ENCODE measurements at places on chromosomes 13 and 19. TPM values are rescaled to one million over a fixed set of nuclear protein-coding genes. Genes with fewer than 3 reads are reported as not detected.
A peak's percentile ranks its signal among the peaks of the same experiment; 100 is the strongest.

Gene C13orf42
- total RNA-seq = not detected

DNA sequence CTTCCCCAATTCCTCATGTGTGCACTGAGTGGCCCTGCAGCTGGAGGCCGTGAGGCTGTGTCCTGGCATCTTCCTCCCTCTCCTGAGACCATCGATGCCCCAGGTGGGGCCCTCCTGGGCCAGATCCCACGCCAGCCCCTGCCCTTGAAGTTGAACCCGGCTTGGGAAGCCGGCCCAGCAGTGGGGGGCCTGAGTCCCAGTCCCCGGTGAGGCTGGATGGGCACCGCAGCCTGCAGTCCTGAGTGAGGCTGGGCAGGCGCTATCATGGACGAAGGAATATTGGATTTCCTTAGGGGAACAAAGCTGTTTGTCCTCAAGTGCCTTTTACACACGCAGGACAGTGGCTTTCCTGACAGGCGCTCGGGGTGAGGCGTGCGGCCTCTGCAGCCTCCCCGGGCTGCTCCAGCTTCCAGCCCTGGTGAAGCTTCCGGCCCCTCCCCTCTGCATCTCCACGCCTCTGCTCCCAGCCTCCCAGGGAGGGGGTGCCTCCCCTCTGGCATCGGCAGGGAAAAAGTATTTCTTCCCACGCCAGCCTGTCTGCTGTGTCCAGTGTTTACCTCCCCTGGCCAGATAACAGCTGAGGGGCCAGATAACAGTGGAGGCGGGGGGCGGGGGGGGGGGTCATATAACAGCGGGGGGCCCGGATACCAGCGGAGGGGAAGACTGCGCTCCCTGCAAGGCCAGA lies 159.5 kb downstream of the KDM4B start:
- no peak for DNase-seq

Gene OR10H5
- total RNA-seq = not detected

Gene SPACA4
- not detected for total RNA-seq

GRCh38 chr13:77233159-77233558 lies 93.7 kb downstream of the MYCBP2 start:
- no peak for DNase-seq

GRCh38 chr13:45333251-45333976 lies 7.6 kb downstream of the TPT1 start:
- no peak for DNase-seq

- DNase-seq = no peak
Observed at GRCh38 chr19:15154002-15154612, 46.7 kb downstream of the NOTCH3 start.

Gene TEX101
- total RNA-seq = not detected

Gene ISOC2
- total RNA-seq = 52.1 TPM

DNA sequence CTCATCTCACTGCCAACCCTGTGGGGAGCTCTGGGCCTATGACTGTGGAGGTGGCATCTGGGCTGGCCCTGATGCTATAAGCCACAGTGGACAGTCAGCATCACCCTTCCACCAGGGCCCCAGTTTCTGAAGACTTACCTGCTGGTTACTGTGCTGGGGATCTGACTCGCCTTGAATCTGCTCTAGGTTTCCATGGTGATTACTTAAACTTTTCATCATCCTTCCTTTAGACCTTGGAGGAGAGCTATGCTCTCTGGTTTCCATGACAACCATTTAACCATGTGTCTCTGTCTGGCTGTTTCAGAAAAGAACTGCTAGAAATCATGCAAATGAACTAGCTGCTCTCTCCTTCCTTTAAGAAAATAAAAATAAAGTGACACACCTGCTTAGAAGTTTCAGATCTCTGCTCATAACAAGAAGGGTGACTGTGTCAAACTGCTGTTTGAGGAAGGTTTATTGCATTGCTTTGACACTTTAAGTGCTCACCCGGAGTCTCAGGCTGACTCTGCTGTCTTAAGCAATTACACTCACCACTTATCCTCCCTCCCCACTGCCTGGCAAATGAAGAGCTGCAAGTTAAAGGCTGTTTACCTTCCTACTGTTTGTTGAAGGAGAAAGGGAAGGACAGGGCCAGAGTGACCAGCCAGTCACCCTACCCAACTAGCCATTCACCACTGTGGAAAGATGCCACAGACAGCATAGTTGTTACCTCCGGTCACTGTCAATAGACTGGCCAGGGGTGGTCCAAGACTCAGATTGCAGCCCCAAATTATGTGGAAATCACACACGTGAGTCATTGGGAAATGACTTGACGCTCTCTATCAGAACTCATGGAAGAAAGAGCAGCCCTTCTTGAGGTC lies 87.6 kb downstream of the HSPH1 start:
- DNase-seq = no peak

Gene SMIM24
- not detected for total RNA-seq

DNA sequence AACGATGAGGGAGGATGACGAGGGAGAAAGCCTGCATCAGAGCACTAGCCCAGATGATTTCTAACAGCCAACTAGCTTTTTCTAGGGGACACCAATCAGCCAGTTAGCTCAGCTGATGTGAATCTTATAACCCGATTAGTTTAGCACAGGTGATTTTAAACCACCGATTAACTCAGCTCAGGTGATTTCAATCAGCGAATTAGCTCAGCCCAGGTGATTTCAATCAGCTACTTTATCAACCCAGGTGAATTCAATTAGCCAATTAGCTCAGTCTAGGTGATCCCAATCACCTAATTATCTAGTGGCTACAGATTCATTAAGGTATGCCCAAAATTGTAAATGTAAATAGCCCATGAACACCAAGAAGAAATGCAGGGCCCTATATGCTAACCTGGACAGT lies 146.9 kb downstream of the ZNF486 start:
- no peak for DNase-seq

DNA sequence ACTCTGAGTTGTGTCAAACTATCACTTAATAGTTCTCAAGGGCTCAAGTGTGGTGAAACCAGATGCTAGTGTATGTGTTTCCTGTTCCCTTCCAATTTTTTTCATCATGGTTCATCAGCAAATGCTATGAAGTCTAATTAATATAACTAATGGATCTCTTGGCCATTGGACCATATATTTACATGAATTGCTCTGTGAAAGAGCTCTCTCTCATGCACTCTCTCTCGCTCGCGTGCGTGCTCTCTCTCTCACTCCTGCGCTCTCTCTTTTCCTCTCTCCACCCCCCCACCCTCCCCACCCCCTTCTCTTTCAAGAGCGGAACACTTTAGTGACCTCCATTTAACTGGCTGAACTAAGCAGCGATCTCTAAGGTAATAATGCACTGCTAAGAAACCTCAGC lies 547.0 kb upstream of the GPC6 start:
- no peak for DNase-seq

DNA sequence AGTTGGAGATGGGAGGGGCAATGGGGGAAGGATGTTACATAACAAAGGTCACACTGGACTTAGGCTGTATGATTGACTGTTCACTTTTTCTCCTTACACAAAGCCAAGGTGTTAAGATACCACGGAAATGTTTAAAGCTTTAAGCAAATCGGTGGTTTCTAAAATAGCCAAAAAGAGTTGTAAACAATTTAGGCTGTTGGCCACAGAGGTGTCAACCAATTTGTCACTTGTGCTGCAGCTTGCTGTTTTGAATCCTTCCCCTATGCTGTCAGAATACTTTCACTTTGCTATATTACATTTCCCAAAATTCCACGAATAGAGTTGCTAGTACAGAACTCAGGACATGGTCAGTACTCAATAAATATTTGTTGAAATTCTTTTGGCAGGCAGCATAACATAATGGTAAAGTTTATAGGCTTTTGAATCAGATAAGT lies 149.3 kb downstream of the VWA8 start:
- no peak for DNase-seq

Gene SHISA2
- 15.5 TPM for total RNA-seq

DNA sequence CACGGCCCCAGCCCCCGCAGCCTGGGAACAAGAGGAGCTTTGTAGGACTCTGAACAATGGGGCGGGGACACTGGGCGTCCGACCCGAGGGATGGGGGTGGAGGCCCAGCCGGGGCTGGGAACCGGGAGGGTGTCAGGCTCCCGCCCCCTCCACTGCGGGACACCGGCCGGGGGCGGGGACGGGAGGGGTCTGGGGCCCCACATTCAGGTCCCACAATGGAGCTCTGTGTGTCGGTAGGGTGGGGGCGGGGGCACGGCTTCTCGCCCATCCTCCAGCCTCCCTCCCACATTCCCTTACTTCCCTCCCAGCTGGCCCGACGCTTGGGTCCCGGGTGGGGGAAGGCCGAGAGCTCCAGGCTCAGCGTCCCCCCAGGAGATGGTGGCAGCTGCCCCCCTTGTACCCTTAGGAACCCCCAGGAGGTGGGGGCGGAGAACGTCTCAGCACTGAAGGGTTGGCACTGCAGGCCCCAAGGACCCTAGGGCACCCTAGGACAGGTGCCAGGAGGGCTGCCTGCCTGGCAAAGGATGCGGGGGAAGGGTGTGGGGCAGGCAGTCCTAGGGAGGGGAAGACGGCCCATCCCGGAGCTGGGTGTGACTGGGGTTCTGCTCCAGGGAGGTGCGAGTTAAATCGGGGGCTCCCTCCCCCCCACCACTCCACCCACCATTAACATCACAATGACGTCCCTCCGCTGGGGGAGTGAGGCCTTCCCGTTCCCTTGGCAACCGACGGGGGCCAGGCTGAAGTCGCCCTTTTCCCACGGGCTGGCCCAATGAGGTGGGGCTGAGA lies 5.3 kb downstream of the TTYH1 start:
- no peak for DNase-seq

- DNase-seq = no peak
Observed at GRCh38 chr19:18419195-18419698, at the start of gene SSBP4. Gene SSBP4 (plus strand): TSS chr19:18419398. CDS start chr19:18419649, 251 bp downstream.

DNA sequence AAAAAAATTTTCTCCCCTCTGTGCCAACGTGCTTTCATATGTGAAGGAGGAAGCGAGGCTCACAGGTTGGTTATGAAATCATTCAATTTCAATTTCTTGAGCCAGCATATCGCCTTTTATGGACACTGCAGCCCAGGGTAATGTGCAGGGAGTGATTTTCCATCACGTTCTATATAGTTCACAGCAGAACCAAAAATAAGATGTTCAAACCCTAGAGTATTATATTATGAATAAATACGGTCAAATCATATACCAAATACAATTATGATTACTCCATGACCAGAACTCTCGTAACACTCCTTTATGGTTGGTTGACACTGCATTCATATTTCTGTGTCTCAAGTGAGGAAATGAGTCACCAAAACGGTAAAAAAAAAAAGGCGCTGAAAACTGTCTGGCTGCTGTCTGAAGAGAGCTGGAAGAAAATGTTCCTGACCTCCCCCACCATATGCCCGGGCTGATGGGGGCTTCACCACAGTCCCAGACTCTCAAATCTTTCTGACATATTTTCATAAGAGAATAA lies 75.8 kb upstream of the UBAC2 start:
- peak; percentile 56 for DNase-seq

DNA sequence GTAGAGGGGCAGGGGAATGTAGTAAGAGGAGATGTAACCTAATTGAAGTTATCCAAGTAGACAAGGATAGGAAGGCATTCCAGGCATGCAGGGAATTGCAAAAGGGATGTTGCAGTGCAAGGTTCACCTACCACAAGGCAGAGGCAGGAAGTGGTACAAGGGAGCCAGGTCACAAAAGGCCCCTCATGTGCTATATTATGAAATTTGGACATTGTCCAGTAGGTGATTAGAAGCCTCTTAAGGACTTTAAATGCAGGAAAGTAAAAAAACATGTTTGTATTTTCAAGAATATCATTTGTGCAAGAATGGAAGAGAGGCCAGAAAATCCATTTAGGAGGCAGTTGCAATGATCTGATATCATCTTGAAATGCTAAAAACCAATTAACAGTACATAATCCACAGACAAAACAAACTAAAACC lies 111.4 kb downstream of the FRY start:
- DNase-seq = peak; percentile 82

DNA sequence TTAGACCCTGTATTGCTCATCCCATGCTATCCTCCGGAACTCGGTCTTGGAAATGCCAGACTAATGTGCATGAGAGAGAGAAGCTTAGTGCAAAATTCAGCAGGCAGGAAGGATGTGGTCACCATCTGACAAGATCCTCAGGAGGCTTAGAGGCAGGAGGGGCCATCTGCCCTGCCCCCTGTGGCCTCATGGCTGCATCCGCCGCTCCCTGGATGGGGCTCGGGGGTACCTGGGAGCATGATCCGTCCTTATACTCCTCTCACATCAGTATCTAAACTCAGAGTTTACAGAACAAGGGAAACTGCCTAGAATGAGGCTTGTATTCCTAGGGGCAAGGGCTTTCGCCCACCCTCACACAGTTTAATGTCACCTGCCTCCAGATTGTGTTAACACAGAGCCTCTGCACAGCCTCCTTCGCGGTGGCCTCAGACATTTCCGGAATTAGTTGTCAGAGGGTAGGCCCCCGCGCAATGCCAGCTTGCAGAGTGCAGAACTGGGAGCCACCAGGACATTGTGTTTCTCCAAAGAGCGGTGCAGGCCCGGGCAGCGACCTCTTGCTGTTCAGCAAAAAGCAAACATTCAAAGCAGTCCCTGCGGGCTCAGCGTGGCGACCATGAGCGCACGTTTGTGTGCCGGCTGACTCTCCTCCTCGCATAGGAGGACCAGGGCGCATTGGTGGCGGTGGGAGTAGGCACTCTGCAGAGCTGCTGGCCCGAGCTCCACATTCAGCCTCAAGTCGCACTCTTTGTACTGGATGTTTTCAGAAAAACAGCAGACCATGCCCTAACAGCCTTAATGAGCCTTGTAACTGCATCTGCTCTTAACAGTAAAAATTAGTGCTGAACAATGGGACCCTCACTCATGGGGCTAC lies 39.1 kb downstream of the GPR12 start:
- DNase-seq = no peak
